ENCODE measurements at places on chromosomes 12 and 14.

- DNase-seq: no peak
Observed at GRCh38 chr12:93569301-93569655, 3.2 kb upstream of the SOCS2 start.

DNA sequence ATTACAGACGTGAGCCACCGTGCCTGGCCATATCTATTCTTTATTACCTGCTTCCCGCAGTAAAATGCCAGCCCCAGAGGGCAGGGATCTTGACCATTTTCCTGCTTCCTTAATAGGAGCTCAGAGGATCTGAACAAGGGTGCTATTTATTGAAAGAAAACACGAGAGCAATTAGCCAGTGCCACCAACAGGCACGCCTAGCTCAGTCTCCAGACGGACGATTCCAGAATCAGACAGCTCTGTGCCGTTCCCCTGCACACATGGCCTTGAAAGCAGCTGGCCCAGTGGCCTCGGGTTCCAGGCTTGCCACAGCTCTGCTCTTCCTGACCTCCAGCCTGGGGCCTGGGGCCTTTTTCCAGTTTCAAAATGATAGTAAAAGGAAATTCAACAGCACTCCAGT is 135.2 kb upstream of the RFLNA start:
- DNase-seq: no peak

- DNase-seq: no peak
Observed at GRCh38 chr12:106070147-106070546, 68.6 kb downstream of the NUAK1 start.

DNA sequence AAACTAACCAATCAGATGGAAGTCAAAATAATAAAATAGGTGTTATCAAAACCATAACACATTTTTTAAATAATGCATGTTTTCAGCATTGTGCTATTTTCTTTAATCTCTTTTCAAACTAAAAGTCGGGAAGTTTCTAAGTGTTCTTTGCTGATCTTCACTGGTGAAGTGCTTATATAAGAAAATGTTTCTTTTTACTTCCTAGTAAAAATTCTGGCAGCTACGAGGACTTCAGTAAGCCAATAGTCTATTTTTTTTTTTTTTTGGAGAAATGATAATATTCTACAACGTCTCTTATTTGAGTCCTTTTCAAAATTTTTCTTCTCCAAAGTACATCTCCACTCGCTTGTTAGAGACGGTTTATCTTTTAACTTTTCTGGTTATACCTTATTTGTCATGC is 448.0 kb downstream of the SLC6A15 start:
- peak; percentile 14 for DNase-seq

DNA sequence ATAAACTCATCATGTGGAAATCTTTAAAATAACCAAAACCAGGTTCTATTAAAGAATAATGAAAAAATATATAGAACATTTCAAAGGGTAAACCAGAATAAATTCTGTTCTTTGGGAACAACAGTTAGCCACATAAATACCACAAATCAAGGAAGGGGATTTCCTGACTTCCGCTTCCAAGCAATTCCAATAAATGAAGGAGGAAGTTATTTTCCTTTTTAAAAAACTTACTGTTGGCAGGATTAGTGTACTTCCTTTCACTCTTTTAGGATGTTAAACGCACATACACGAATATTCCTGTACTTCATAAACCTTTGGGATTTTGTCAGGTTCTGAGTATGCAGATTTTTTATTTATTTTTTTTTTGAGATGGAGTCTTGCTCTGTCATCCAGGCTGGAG is 13.7 kb upstream of the LIMA1 start:
- no peak for DNase-seq

All from fibroblast of the aortic adventitia (primary cell).